Activated CD8-positive, alpha-beta T cell treated with anti-CD3 and anti-CD28 coated beads, Interleukin-2, amount 10 ng/mL, durations not matched to agents 7 days and 5 days (primary cell): ENCODE measurements at places on chromosomes 7 and 10. TPM values are rescaled to one million over a fixed set of nuclear protein-coding genes. Genes with fewer than 3 reads are reported as not detected.

GRCh38 chr10:92544296-92544695 lies 29.6 kb downstream of the IDE start:
- peak; percentile 29 for DNase-seq

DNA sequence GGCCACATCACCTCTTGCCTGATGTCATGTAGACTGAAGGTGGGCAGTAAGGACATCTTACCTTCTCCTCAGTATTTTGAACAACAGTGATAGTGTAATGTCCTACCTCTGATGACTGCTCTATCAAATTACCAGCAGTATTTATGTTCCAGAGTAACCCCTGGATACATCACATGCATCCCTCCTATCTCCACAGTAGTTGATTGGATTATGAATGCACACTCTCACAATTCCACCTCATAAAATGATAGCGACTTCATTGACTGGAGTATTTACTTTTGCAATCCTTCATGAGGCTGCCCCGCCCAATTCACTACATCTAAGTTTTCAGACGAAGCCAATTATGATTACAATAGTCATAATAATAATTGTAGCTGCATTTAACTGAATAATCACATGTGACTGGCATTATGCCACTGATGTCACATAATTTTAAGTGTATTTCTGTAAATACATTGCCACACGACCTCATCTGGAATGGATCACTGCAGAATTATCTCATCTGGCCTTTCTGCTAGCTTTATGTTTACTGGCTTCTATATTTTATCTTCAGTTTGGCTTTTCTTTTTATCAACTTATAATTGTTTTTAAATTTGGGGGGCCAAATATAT lies 268.9 kb downstream of the SLC25A13 start:
- DNase-seq, result no peak

DNA sequence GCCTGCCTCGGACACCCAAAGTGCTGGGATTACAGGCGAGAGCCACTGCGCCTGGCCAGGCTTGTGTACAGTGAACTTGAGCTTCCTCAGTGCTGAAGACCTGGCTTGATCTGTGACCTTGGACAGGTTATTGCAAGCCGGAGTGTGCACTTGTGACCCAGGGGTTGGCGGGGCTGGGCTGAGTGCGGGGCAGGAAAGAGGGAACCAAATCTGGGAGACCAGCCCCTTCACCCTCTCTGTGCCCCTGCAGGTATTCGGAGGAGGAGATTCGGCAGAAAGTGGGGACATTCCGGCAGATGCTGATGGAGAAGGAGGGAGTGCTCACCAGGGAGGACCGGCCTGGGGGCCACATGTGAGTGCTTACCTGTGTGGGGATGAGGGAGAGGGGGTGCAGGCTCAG lies 46.2 kb downstream of the SRRM3 start:
- no peak for DNase-seq

DNA sequence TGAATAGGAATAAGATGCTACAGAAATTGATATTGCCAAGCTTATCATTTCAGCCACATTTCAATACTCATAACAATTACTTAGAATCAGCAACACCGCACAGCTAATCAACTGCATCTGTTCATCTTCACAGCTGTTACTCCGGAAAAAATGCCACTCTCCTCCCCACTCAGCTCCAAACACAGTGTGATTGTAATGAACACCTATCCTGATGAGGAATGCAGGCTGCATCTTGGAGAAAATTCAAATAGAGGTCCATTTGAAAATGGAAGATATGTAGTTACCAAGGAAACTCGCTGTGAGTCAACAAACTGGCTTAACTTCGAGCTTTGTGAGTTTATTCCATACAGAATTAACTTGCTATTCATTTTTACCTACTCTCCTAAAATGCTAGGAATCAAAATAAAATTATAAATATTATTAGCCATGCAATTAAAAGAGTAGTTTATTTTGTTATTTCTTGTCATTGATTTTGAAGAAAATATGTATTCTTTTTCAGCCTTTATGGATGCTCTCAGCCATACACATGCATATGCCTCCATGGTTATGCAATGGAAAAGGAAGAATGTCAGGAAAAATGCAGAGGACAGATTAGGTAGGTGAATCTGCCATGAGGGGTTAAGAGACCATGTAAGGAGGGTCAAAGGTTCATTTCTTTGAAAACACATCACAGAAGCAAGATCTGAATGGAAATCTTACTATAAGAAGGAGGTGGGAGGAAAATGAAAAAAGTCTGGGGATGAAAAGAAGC lies 267.2 kb downstream of the POM121L12 start:
- no peak for DNase-seq

CNPY1 gene
- total RNA-seq, result not detected

ORC5 gene
- 24.8 TPM for total RNA-seq
